Prostate gland (tissue), 2 donors: ENCODE measurements at places on chromosomes 1 and 21.

DNA sequence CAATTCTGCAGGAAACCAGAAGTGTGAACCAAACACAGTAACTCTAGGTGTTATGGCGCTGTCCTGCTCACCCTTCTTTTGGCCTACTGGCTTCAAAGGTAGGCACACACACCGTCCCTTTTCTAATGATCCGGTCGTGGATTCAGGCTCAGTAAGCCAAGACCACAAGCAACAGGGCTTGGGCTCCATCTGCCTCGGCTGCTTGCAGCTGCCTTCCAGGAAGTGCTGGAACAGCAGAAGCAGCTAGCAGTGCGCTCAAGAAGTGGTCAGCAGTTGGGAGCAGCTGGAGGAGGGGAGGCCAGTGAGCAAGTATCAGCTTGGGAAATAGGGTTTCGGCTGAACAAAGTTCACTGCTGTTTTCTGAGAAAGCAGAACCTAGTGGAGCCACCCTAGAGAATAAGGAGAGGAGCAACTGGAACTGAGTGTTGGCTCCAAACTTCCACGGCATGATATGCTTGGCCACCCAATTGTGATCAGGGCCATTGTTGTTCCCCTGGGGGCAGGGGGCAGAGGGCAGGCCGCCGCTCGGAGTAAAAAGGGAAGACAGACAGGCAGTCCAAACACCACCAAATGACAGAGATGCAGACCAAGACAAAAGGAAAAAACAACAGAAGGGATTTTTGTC is 173.4 kb downstream of the TOMM20 start:
- DNase-seq: no peak

- DNase-seq: peak; percentile 25
Measured at GRCh38 chr1:210250665-210250997, 18.0 kb downstream of the SERTAD4 start.

DNA sequence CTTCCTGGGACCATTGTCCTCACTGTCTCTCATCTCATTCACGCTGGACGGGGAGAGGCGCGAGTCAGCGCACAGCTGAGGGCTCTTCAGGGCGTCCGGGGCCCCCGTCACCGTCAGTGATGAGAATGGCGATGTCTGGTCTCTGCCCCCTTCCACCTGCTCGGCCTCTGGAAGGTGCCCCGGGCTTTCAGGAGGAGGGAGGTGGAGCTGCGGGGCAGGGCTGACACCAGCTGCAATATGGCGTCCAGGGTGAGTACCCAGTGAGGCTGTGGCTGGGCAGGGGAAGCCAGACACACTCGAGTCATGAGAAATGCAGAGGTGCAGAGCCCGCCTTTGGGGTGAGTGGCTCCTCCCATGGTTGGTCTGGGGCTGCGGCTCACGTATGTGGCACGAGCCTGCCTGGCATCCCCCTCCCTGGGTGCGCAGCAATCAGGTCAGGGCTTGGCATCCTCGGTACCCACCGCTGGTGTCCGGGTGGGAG is 15.1 kb downstream of the MORN1 start:
- no peak for DNase-seq

DNA sequence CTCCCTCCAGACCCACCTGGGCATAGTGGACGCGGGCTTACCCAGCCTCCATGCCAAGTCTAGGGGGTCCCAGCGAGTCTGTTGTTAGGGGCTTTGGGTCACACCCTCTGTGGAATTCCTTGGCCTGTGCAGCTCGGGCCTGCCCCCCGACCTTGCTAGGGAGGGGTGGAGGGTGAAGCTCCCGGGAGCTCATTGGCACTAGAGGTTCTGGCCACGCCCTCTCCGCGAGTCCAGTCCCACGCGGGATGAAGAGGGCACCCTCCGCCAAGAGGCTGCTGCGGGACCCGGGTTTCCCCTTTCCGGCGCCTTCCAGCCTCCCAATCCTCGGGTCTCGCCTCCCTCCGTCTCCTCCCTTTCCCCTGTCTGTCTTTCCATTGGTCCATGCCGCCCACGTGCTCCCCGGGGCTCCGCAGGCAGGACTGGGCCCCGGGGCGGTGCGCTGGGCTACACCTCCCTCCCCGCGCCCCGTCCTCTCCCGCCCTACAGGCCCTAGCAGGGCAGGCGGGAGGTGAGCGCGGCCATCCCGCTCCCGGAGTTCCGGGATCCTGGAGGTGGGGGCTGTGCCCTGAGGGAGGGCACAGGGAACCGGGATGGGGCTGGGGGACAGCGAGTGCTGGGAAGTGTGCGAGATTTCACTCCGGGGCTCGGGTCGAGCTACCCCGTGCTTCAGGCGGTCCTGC is 3.5 kb downstream of the RUSC1 start:
- peak; percentile 97 for DNase-seq

GRCh38 chr1:19122668-19123067 is 87.4 kb downstream of the UBR4 start:
- no peak for DNase-seq

DNA sequence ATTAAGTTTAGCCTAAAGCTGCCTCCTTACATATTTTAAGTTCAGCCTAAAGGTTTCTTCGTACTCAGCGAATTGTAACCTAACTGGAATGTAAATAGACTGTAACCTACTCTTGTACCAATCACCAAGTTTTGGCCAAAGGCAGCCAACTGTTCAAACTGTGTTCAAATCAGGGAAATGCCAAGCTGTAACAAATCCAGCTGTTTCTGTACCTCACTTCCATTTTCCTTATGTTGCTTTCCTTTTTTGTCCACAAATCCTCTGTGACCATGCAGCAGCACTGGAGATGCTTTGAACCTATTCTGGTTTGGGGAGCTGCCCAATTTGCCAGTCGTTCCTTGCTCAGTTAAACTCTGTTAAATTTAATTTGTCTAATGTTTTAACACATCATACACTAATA is 3.2 kb upstream of the APOBEC4 start:
- no peak for DNase-seq

GRCh38 chr1:218878369-218878768 is 295.3 kb upstream of the LYPLAL1 start:
- DNase-seq: no peak

DNA sequence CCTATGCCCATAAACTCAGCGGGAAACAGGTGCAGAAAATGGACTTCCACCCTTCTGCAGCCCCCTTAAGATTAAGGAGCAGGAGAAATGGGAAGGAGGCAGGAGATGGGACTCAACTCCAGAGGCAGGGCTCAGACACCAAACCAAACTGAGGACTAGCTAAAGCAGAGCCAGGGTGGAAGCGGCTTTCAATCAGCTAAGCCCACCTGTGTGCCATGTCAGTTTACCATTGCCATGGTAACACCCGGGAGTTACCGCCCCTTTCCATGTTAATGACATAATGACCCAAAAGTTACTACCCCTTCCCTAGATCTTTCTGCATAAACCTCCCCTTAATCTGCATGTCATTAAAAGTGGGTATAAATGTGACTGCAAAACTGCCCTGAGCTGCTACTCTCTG is 653.5 kb downstream of the PTPRU start:
- DNase-seq: no peak
